NT2/D1 (cell line): ENCODE measurements at places on chromosomes 5 and 9.

DNA sequence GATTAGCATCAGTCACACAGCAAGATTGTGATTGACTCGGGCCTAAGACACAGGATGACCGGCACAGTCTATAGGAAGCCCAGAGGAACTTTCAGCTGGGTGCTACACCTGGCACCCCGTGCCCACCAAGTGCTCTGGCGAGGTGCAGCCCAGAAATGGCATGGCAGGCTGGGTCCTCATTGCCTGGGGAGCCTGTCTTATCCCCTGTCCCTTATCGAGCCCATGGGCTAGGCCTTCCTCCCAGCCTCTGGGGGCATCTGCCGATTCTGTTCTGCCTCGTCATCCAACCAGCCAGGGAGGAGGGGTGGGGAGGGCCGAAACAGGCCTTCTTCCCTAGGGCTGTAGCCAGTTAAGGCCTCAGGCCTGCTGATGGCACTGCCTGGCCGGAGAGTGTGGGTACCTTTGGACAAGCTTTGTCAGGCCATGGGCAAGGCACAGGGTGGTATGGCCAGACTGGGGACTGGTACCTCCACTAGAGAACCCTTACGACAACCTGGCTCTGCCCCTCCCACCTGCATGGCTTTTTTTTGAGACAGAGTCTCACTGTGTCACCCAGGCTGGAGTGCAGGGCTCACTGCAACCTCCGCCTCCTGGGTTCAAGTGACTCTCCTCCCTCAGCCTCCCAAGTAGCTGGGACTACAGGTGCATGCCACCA lies 1.6 kb downstream of the GRK6 start:
- DNase-seq = no peak

GRCh38 chr9:111700776-111701175 lies 39.4 kb downstream of the GNG10 start:
- no peak for DNase-seq

DNA sequence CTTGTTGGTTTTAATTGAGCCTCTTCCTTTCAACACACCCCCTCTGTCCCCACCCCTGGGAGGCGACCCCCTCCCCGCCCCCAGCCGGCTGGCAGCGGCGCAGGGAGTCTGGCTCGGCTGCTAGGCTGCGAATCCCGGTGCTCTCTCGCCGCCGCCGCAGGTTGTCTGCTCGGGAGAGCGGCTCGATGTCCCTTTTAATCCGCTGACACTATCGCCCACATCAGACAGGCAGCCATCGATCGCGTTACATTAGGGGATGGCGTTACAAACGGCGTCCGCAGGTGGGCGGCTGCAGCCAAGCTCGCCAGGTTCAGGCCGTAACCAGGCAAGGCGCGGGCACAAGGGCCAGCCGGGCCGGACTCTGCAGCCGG lies 1.3 kb downstream of the NR2F1-AS1 start:
- DNase-seq = no peak

DNA sequence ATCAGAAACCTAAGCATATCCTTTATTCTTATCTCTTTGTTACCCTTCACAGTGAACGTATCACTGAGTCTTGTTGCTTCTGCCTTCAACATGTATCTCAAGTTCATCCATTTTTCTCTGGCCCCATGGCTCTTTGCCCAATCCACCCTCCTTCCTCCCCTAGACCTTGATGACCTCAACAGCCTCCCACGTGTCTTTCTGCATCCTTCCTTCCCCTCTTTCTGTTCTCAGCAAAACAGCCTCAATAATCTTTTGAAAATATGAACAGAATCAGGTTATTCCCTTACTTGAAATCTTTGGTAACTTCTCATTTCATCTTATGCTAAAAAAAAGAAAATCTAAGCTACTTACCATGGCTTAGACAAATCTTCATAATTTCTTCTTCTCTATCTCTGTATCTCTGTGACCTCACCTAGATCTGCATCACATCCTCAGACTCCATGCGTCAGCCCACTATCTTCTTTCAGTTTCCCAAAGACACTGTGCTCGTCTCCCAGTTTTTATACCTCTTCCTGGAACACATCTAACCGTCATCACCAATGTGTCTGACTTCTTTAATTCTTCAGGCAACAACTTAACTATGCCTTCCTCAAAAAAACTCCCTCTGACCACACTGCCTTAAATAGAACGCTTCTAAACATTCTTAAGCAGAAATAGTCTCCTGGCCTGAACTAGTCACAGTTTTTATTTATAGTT lies 208.0 kb downstream of the PARP8 start:
- no peak for DNase-seq

DNA sequence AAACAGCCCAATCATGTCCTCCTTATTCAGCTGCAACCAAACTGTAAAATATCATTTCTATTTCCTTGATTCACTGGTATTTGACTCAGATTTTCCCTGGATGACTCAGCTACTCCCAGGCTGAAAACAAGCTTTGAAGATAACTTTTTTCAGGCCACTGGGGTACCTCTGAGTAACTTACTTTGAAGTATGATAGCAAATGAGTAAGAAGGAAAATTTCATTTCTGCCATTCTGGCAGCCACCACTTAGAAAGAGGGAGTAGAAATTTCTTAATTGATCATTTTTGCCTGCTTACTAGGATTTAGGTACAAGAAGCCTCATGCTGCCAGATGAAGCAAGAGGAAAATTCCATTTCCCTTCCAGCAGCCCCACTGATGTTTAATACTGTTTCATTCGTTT lies 247.4 kb downstream of the PRELID2 start:
- no peak for DNase-seq

DNA sequence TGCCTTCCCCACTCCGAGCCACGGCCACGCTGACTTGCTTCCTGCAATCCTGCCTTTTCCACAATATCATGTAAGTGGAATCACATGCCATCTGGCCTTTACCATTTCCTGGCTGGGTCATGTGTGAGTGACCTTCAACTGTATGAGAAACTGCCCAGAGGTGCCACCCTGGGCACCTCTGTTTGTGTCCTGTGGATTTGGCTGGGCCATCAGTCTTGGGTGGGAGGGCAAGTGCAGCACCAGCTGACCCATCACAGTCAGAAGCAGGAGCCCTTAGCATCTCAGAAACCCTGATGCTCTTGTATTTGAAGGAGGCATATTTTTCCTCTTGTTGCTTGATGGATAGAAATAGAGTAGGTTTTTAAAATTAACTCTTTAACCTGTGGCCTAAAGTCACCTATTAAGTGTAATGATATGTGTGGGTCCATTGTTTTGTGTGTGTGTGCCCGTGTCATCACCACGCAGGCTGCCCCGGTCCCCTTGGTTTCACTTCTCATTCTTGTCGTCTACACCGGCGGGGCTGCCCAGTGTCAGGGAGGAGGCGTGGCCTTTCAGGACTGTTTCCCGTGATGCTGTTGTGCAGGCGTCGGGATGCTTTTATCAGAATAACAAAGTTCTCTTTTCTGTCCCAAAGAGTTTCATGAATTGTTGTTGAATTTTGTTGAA lies 52.1 kb upstream of the CACNA1B start:
- DNase-seq = no peak

DNA sequence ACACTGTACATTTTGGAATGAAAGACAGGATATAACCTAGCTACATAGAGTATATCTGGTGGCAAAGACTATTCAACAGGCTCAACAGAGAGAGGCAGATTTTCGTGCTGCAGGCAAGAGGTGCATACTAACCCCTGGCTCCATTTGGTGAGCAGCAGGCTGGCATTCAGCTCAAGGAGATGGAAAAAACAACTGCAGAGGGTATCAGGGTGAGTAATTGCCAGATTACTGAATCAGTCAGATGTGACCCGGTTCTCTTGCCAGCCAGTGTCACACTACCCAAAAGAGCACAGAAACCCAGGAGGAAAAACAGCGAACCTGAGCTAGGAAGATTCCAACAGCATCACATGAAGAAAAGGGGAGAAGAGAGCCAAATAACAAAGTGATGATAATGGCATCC lies 130.4 kb upstream of the PRLR start:
- no peak for DNase-seq

- no peak for DNase-seq
Observed at GRCh38 chr9:131738293-131739132, 1.4 kb downstream of the RAPGEF1 start.

DNA sequence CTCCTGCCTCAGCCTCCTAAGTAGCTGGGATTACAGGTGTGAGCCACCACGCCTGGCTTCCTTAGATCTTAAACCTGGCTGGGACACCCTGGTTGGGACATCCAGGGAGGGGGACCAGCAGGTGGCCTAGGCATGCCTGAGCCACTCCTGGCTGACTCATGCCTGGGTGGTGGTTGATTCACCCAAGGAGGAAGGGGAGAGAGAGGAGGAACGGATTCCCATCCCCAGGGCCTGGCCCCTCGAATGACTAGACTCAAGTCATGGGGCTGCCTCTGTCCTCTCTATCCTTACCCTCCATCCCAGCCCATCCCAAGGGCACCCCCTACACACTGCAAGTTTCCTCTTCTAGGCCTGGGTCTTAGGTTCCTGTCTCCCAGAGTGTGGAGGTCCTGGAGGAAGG lies 12.7 kb downstream of the EEIG1 start:
- no peak for DNase-seq

DNA sequence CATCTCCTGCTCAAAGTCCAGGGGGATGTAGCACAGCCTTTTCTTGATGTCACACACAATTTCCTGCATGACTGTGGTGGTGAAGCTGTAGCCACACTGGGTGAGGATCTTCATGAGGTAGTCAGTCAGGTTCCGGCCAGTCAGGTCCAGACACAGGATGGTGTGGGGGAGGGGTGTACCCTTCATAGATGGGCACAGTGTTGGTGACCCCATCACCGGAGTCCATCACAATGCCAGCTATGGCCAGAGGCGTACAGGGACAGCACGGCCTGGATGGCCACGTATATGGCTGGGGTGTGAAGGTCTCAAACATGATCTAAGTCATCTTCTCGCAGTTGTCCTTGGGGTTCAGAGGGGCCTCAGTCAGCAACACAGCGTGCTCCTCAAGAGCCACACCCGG lies 19.7 kb upstream of the SPZ1 start:
- DNase-seq = no peak

DNA sequence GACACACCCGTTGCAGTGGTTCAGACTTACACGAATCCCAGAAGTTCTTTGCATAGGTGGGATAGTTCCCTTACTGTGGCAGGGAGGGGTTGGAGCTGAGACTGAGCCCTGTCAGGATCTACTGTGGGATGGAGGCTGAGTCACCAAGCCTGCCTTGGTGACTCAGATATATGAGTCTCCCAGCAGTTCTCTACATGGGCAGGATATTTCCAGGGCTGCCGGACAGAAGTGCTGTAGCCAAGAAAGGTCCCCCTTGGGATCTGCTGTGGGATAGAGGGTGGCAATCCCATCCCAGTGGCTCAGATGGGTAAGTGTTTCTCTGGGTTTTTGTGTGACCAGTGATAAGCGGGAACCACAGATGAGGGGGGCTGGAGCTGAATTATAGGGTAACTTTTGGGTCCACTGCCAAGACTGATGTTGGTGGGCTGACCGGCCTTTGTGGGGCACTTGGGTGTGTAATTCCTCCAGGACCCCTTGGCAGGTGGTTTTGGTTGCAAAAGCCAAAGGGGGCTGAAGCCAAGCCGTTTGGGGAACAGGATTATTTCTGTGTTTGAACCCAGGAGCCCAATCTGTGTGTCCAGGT lies 18.7 kb downstream of the XRCC4 start:
- no peak for DNase-seq

- no peak for DNase-seq
Observed at GRCh38 chr5:113052041-113052795, 75.6 kb downstream of the DCP2 start.

DNA sequence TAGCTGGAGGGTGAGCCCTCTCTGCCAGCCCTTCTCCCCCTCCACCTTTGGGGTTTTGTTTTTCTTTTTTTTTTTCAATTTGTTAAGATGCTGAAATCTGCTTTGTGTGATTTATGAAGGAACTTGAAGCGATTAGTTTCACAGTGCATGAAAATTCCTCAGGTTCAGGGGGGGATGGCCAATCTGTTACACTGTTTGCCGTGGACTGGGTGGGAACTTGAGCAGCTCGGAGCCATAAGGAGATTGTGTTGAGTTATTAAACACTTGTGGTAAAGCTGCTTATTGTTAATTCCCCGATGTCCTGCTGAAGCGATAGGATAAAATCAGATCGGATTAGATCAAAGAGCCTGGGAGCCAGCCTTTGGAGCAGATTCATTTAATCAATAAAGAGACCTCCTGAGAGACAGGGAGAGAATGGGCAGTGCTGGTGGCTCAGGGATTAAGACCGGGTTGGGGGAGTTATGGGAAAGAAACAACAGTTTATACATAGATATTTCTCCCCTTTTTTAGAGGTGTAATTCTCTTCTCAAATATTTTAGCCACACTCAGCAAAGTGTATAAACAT lies 105.8 kb upstream of the SPATA31D4 start:
- DNase-seq = no peak

DNA sequence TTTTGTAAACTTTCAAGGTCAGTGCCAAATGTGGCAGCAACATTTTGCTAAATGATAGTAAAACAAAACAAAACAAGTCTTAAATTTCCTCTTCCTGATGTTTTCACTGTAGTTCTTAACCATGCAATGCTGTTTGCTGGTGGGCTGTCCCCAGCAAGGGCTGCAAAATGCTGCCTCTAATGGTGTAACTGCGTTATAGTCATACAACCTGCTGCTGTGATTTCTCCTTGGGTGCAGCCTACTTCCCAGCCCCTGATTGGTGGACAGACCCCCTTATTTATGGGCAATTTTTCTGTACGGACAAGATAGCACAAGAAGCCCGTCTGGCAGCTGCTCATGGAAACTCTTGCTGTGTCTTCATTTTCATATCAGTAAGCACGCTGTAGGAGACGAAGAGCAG lies 26.6 kb upstream of the PIP5K1B start:
- DNase-seq = no peak

DNA sequence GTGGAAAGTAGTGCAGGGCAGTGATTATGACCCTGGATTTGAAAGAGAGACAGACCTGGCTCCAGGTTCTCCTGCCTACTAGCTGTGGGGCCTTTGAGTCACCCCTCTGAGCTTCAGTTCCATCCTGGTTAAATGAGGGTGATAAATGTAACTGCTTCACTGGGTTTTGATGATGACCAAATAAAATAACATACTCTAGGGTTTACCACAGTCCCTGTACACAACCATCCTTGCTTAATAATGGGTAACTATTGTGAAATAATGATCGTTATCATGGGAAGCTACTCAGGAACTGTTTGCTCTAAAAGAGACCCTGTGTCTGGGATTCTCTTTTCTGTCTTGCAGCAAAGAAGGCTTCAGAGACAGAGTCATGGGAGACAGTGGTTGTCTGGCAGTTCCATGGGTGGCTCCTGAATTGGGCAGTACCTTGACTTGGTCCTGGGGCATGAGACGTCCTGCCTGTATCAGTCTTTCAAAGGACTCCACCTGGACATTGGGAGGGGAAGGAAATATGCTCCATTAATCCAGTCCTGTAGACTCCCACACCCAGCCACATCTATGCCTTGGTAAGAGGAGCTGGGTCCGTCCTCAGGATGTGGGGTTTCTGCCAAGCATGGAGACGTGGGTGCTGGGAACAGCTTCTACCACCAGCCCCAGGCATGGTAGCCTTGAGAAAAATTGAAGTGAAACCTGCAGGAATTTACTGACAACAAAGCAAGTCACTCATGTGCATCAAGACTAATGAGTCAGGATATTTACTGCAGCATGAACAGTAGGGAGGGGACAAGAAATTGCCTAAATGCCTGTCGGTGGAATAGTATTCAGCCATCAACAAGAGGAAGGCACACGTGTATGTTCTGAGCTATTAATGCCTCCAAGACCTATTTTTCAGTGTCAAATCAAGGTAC lies 23.4 kb downstream of the AKNA start:
- no peak for DNase-seq

- DNase-seq = no peak
Observed at GRCh38 chr5:107325866-107326265, 344.9 kb downstream of the EFNA5 start.
